ENCODE measurements at places on chromosomes 7 and 10.

- no peak for DNase-seq
Measured at GRCh38 chr7:7971308-7972040, 2.9 kb downstream of the GLCCI1 start.

DNA sequence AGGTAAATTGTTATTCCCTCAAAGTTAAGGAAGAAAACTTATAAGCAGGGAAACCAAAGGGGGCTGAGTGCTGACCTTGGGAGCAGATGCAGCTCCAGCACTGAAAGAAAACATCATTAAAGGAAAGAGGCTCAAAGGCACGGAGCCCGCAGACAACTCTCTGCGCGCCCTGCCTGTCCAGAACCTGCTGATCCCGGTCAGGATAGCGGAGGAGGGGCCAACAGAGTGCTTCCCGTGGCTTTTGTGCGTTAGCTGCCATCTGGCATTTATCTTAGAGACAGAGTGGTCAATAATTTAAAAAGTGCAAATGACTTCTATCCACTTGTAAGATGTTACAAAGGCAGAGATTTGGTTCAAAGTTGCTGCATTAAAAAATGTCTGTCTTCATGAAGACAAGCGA lies 162.1 kb downstream of the FANK1 start:
- DNase-seq, result no peak

DNA sequence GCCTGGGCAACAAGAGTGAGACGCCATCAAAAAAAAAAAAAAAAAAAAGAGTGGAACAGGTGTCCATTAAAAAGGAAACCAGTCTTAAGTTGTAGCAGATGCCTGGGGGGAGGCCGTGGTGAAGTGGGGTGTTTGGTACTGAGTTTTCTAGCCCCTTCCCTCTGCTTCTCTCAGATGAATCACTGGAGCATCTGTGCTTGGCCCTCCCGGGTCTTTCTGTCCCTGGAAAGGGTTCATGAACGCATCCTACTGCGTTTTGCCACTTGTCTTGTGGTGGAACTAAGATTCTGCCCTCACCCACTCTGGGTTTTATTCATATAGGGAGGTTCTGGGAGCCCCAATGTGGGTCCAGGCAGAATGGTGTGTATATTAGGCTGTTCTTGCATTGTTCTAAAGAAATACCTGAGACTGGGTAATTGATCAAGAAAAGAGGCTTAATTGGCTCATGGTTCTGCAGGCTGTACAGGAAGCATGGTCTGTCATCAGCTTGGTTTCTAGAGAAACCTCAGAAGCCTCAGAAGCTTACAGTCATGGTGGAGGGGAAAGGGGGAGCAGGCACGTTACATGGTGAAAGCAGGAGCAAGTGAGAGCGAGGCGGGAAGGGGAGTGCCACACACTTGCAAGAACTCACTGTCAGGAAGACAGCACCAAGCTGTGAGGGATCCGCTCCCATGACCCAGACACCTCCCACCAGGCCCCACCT lies 63.5 kb downstream of the CAMK1D start:
- no peak for DNase-seq

DNA sequence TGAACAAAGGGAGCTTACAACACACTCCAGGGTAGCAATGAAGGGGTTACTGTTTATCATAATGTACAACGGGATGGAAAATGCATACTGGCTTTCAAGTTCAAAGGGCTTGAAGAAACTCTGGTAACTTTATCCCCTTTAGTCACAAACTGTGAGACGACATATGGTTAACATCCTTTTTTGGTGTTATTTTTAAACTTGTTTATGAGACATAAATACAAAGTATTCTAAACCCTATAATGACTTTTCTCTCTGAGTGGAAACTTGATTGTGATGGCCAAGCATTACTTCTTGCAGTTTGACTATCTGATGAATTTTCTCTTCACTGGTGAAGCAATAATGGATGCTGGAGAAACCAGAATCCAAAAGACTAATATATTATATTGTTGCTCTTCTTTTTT lies 62.0 kb upstream of the SEMA3A start:
- DNase-seq, result no peak

GRCh38 chr7:108140671-108141070 lies 10.5 kb upstream of the LAMB4 start:
- no peak for DNase-seq

- DNase-seq, result no peak
Measured at GRCh38 chr7:72268090-72268489, 144.0 kb downstream of the CALN1 start.

GRCh38 chr10:1035201-1035600 lies 9.5 kb upstream of the IDI2 start:
- no peak for DNase-seq

DNA sequence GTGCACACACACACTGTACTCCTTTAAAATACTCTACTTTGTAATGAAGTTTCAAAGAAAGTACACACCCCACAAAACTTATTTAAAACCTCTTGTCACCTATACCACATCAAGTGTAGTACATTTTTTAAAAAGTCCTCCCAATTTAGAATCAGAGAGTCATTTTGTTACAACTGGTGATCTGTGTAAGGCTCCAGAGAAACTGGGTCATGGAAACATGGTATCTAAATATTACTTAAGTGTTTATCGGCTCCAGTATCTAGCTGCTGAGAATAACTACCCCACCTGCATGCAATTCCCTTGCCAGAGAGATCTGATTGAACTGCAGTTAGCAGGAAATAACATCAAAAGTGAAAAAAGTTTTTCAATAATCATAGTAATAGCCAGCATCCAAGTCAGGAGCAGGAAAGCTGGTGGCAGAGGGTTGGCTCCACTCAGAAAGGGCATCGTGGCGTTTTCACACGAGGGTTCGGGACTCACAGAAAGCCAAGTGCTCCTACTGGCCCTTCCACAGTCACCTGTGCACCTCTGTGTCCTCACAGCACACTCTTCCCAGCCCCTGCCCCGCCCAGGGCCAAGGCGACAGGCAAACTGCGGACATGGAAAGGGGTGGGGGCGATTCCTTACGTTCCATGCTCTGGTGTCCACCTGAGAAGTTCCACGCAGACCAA lies 6.5 kb downstream of the RGS10 start:
- no peak for DNase-seq

DNA sequence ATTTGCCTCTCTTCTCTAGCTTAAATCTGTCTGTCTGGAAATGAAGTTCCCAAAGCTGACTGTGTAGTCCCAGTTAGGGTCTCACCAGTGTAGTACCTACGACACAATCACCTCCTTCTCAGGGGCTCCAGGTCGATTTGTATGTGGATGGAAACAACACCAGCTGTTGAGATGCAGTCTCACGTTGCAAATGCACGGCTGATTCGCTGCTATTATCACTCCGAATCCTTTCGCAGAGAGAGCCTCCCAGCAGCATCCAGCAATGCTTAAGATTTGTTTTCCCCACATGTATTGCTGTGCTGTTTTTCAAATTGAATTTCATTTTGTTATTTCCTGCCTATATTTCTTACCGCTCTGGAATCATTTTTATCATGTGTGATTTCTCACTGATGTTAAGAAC lies 16.3 kb downstream of the VSTM4 start:
- DNase-seq, result no peak

GRCh38 chr7:99221866-99222265 lies 14.0 kb upstream of the KPNA7 start:
- DNase-seq, result no peak

DNA sequence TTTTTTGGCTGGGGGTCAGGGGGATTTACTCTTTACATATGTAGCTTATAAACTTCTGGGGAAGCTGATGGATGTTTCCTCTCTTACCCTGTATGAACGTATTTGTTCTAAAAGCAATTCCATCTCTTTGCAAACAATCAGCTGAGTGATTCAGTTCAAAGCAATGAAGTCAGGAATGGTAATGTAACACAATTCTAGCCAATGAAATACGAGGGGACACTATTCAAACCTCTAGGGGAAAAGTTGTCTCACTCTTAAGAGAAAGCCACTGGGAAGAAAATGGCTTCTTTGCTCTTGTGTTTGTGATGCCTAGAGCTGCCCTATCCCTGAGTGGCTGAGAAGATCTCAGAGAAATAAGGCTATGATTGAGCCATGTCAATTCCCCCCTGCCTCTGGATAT lies 134.8 kb upstream of the SEMA3C start:
- no peak for DNase-seq

DNA sequence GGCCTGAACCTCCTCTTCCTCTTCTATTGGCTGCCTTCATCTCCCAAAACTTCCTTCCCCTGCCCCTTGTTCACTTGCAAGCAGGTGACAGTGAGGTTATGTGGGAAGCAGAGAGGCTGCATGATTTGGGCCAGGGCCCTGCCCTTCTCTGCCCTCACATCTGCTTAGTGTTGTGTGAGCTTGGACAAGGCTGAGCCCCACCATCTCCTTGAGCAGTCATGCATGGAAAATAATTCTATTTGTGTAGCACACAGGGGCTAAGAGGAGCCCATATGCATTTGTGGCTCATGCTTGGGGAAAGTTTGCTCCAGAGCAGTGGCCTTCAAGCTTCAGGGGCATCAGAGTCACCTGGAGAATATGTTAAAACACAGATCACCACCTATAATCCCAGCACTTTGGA lies 26.8 kb upstream of the AQP1 start:
- no peak for DNase-seq

GRCh38 chr7:44212018-44212417 lies 11.2 kb downstream of the YKT6 start:
- DNase-seq, result peak; percentile 21

GRCh38 chr7:150322833-150323681 lies at the start of the genes ACTR3C and LRRC61:
Gene ACTR3C, minus strand, starts transcription at chr7:150323545. Its CDS starts 28,249 bp downstream, at chr7:150295296.
Gene LRRC61, plus strand, starts transcription at chr7:150323355. Its CDS starts 13,507 bp downstream, at chr7:150336862.
- no peak for DNase-seq

DNA sequence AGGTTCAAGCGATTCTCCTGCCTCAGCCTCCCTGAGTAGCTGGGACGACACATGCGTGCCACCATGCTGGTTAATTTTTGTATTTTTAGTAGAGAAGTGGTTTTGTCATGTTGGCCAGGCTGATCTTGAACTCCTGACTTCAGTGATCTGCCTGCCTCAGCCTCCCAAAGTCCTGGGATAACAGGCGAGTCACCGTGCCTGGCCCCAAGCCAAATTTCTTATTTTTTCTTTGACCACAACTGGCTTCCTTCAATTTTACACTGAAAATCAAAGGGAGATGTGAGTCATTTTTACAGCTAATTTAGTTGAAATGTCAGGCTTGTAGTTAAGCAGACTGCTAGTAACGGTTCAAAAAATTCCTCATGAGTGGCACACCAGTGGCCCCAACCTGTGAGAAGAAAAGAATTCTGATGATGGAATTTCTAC lies 7.8 kb downstream of the RNF216 start:
- DNase-seq, result no peak

DNA sequence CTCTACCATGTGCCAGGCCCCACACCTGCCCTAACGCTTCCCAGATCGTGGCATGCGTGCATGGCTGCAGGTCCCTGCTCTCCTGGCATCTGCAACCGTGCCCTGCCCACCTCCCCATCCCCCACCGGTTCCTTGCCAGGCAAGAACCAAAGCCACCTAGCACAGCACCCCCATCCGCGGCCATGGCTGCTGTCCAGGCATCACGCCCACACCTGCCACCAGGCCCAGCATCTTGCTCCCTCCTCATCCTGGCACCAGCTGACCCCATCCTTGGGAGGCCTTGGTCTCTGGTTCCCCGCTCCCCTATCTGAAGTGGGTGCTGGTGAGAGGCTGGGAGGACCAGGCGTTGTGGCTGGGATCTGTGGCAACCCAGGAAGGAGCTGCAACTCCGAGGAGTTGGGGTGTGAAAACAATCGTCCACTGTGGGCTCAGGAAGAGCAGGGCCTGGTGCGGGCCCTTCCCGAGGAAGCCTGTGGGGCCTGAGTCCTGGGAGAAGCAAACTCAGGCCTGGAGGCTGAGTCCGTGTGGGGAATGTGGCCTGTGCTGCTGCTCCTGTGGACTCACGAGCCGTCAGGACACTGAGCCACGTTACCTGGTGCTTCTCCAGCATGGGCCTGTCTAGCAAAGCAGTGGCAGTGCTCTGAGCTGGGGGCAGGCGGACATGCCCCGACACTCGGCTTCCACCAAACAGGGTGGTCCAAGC lies 417.1 kb downstream of the DNAJB6 start:
- no peak for DNase-seq

- DNase-seq, result no peak
Measured at GRCh38 chr7:140896996-140897395, 27.7 kb downstream of the BRAF start.

DNA sequence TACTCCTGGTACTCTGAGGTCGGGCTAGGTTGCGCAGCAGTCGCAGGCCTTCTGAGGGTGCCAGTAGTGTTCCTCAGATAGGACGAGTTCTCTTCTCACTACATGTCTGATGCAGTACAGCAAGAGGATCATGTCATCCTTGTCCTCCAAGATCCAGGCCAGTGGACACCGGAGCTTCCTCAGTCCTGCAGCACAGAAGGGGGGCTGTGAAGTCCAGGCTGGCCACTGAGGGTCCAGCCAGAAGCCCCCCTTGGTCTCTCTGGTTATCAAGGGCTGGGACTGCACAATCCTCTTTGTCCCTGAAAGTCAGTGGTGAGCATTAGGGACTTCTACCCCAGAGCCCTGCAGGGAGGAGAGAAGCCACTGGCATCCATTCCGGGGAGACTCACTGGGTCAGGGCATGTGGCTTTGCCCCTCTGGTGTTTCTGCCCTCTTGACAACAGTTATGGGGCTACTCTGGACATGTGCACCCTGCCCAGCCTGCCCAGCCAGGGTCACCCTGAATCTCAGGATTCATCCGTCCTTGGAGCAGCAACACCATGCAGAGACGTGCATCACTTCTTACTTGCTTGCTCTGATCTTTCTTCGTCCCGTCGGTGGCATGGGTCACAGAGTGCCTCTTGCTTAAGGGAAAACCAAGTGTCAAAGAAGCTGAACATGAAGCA lies 125.7 kb downstream of the ADCY1 start:
- DNase-seq, result no peak

- DNase-seq, result no peak
Measured at GRCh38 chr7:40579401-40579800, 444.6 kb downstream of the SUGCT start.

DNA sequence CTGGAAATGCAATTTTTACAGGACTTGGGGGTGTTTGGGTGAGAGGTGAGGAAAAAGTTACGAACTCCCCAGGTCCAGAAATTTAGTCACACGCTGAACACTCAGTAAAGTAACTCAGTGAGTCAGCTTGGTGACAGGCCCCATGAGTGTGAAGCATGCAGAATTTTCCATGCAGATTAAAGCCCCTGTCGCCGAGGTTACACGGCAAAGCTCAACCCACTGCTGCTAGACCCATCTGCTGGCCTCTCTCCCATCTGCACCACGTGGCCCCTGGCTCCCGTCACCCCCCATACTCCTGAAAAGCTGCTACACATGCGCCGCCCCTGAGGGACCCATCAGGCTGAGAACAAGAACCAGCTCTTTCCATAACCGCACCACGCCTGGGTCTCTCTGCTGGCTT lies 7.0 kb upstream of the MMP21 start:
- DNase-seq, result no peak

GRCh38 chr7:9719303-9719702 lies 1254.4 kb upstream of the PHF14 start:
- no peak for DNase-seq

GRCh38 chr7:32299133-32299702 lies 191.0 kb downstream of the LSM5 start:
- DNase-seq, result no peak

All from smooth muscle cell of the brain vasculature (primary cell).